ENCODE measurements at places on chromosomes 2 and 18. TPM values are rescaled to one million over a fixed set of nuclear protein-coding genes. Genes with fewer than 3 reads are reported as not detected.
A peak's percentile ranks its signal among the peaks of the same experiment; 100 is the strongest.

RAB10 gene
- 89.5 TPM for total RNA-seq

CNTNAP5 gene
- total RNA-seq: not detected

- H3K4me3 ChIP-seq: no peak overlapping the region
- DNase-seq: peak; percentile 5
- no peak overlapping the region for H3K27ac ChIP-seq
- no peaks in the 10 kb centered on the region for H3K4me1 ChIP-seq
- peaks cover 14% of the 10 kb centered on the region for H3K36me3 ChIP-seq
Observed at GRCh38 chr2:160087854-160088745, 25.7 kb upstream of the PLA2R1 start.

- no peak overlapping the region for H3K27ac ChIP-seq
- no peak overlapping the region for H3K4me3 ChIP-seq
- no peaks in the 10 kb centered on the region for H3K27me3 ChIP-seq
- H3K36me3 ChIP-seq: peaks cover 12% of the 10 kb centered on the region
- no peak for DNase-seq
Observed at GRCh38 chr2:43375746-43376522, 149.5 kb upstream of the ZFP36L2 start.

DNA sequence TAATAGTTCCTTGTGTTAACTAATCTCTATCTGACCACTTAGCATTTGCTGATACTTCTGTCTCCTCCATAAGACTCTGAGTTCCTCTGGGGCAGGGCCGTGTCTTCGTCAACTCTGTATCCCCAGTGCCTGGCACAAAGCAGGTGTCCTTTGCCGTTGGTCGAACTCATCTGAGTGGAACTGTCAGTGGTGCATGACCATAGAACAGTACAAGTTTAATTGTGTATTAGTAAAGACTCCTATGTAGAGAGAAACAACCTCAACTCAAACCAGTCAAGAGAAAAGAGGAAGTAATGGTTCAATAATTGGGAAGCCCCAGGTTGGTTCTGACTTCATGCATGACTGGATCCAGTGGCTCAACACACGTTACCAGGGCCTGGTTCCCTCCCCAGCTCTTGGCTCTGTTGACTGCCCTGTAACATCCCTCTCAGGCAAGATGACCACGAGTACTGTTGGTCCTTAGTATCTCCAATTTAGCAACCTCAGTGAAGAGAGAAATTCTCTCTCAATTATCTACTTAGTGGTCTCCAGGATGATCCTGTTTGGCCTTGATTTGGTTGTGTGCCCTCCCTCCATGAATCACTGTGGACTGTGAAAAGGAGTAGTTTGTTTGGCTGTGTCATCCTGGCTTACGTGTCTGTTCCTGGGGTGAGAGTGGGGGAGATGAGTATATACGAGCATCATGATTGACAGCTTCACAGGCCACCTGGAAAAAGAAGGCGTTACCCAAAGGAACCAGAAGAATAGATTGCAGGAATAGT lies 58.5 kb upstream of the MSH6 start:
- no peaks in the 10 kb centered on the region for H3K36me3 ChIP-seq
- no peak overlapping the region for H3K4me3 ChIP-seq
- H3K27ac ChIP-seq: no peak overlapping the region
- H3K4me1 ChIP-seq: no peaks in the 10 kb centered on the region
- DNase-seq: no peak

- no peak overlapping the region for H3K27ac ChIP-seq
- no peak overlapping the region for H3K4me3 ChIP-seq
- H3K36me3 ChIP-seq: no peaks in the 10 kb centered on the region
- H3K27me3 ChIP-seq: peaks cover 6% of the 10 kb centered on the region
- DNase-seq: no peak
Observed at GRCh38 chr2:95382686-95383634, 19.5 kb upstream of the FAHD2A start.

DNA sequence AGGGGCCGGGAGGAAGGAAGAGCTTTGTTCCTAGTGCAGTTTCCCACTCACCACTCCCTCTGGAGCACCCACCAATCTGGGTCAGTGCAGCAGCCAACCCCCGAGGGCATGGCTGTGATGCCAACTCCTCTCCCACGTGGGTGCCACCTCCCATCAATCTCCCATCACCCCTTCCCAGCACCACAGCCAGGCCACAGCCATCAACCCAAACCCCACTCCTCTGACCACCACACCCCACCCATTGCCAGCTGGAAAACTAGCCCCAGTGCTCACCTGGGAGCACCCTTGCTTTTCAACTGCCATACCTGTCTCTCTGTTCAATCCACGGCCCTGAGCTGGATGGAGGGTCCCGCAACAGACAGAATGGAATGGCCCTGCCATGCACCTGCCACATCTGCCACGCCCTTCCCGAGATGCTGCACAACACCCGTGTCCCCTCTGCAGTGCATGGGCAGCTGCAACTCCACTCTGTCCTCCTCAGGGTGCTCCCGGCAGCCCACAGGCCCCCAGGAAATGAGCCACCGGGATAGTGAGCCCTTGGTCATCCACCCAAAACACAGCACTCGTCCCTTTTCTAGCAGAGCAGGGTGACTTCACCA lies 112.4 kb upstream of the ID2 start:
- no peak overlapping the region for H3K27ac ChIP-seq
- H3K27me3 ChIP-seq: no peaks in the 10 kb centered on the region
- H3K36me3 ChIP-seq: no peaks in the 10 kb centered on the region
- DNase-seq: no peak

DNA sequence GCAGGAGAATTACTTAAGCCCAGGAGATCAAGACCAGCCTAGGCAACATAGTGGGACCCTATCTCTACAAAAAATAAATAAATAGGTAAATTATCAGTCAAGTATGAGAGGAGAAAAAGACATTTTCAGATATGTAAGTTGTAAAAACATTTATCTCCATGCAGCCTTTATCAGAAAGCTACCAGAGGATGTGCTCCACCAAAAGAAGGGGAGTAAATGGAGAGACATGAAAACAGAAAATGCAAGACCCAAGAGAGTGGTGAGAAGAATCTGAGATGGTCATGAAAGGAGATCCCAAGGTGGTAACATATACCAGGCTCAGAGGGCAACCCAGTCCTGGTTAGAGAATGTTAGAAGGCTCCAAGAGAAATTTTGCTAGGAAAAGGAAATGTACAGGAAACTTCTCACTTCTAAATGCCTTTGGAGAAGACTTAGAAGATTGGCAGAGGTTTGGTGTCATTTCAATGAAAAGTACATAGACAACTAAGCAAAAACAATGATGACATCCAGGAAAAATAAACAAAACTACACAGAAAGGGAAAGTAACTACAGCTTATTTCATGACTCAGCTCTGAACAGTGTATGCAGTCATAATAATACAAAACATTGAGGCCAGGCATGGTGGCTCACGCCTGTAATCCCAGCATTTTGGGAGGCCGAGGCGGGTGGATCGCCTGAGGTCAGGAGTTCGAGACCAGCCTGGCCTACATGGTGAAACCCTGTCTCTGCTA lies 19.5 kb downstream of the CIB4 start:
- no peak for DNase-seq
- H3K4me1 ChIP-seq: peaks cover 4% of the 10 kb centered on the region
- no peak overlapping the region for H3K4me3 ChIP-seq
- no peak overlapping the region for H3K27ac ChIP-seq
- H3K36me3 ChIP-seq: no peaks in the 10 kb centered on the region

GRCh38 chr2:47401789-47402554 lies 984 bp upstream of the MSH2 start:
- H3K4me3 ChIP-seq: peak overlapping the region; percentile 97
- H3K4me1 ChIP-seq: peaks cover 23% of the 10 kb centered on the region
- no peaks in the 10 kb centered on the region for H3K27me3 ChIP-seq

- peak overlapping the region; percentile 90 for H3K4me3 ChIP-seq
- H3K27me3 ChIP-seq: no peaks in the 10 kb centered on the region
- H3K36me3 ChIP-seq: peaks cover 11% of the 10 kb centered on the region
- H3K27ac ChIP-seq: peak overlapping the region; percentile 93
Observed at GRCh38 chr2:201072201-201072530, 365 bp downstream of the NDUFB3 start.

Data from activated CD8-positive, alpha-beta T cell treated with anti-CD3 and anti-CD28 coated beads for 36 hours (primary cell).